Stimulated activated CD4-positive, alpha-beta T cell treated with anti-CD3 and anti-CD28 coated beads, Interleukin-1b, Interleukin-23, amount 100 ng/mL, for 4 hours (primary cell): ENCODE measurements at places on chromosomes 5 and 9.

DNA sequence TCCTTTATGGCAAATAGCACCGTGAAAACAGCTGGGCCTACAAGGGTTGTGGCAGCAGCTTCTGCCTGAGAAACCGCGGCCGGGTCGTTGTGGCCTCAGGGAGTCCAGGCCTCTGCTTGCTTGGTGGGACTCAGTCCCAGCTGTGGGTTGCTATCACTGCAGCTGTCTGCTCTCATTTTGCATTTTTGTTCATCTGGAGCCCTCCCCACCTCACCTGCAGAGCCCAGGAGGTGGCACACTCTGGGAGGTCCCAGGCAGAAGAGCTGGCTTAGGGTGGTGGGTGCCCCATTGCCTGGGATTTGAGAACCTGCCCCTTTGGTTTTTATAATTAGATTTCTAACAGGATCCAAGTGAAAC is 138.4 kb downstream of the GADD45G start:
- DNase-seq, result no peak

GRCh38 chr5:18395126-18396110 is 761.2 kb downstream of the TAF11L14 start:
- no peak for DNase-seq

DNA sequence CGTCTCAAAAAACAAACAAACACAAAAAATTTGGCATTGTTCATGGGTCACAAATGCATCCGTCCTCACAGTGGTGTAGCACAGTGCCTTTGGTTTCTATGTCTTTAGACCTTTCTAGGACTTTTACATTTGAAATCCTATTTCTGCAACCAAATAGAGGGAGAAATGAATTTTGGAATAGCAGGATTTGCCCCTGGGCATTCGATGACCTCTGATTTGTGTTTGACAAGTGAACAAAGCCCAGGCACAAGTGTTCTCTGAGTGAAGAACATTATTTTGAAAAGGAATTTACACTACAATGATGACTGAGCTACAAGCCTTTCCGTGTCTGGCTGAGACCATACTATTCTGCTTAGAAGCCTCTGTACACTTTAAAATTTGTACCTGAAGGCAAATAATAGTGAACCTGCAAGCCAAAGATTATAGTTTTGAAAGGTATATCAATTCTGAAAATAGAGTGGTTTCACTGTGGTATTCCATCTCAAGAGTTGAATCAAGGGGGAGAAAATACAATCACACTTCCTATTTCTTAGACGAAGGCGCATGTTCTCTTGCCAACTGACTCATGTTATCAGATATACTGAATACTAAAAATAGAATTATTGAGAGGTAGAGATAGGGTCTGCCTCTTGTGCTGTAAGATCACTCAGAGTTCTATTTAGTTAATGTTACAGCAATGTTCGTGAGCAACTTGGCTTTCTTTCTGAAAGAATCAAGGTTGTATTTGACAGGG is 297.6 kb downstream of the KDM4C start:
- no peak for DNase-seq

DNA sequence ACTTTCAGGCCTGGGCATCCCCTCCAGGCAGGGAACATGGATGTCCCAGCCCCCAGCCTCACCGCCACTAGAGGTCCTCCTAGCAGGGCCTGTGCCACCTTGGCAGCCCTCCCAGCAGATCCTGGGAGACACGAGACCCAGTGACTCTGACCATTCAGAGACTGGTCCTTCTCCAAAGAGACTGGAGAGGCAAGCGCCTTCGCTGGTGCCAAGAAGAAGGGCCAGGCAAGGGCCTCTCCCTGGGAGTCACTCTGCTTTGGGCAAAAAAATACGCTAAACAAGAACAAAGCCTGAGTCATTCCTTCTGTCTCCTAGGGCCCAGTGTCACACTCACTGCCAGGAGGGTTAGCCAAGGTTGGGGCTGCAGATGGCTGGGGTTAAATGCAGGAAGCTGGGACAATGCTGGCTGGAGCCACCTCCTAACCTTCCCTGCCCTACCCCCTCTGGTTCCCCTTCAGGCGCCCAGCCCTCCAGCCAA is 35.3 kb upstream of the SMIM23 start:
- DNase-seq, result no peak

GRCh38 chr9:123168586-123168985 is 99.8 kb downstream of the STRBP start:
- no peak for DNase-seq

- DNase-seq, result no peak
Observed at GRCh38 chr9:6842584-6842947, 84.8 kb downstream of the KDM4C start.

DNA sequence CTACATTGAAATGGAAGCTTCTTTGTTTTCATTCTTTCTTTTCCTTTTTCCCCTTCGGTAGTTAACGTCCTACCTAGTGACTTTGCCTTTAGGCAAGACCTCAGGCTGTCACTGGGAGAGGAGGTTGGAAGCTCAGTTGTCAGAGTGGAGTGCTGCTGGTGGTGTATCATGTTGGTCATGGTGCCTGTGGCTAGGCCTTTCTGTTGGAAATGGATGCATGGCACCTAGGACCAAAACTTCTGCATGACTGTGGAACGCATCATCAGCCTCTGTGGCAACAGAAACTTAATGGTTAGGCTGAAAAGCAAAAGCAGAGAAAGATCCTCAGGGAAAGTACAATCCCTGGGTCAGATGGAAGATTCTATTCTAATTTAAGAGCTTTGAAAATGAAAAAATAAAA is 57.9 kb downstream of the OSTF1 start:
- no peak for DNase-seq

- no peak for DNase-seq
Observed at GRCh38 chr9:94135222-94135621, 51.0 kb downstream of the PTPDC1 start.

DNA sequence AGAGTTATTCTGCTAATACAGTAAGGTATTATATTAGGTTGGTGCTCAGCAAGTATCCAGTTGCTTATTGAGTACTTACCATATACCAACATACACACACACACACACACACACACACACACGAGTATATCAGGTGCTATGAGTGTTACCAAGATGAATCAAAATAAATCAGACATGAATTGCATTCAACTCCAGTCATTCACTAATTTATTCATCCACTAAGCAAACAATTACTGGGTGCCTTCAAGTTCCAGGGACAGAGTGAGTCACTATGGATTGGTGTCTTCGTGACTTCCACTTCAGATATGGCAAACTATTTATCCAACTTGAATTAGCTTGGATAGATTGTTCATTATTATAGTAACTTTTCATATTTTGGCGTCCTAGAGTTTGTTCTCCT is 140.7 kb upstream of the SLC44A1 start:
- no peak for DNase-seq

DNA sequence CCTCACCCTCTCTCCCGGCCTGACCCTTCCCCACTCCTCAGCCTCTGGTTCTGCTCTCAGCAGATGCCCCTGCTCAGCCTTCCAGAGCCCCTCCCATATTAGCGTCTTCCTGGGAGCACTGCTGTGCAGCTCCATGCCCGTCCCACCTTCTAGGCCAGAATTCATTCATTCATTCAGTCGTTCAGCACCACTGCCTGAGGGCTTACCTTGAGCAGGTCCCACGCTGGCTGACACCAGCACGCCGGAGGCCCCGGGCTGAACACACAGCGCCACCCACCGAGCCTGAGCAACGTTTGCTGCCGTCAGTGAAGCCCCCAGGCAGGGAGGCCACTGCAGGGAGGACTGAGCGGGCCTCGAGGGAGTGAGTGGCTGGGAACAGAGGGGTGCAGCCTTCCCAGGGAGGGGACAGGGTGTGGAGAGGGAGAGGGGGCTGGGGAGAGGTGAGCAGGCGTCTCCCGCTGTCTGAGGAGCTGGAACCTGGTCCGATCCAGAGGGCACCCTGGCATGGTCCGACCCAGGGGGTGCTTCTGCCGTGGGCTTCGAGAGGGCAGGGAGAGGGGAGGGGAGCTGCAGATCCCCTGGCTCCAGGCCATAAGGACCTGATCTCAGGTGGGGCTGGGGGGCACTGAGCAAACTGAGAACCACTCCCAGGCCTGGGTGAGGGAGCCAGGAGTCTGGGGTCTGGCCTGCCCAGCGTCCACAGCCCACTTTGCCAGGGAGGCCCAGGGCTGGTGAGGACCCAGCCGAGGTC is 98.8 kb upstream of the RAPGEF1 start:
- no peak for DNase-seq

GRCh38 chr9:89940625-89941024 is 335.8 kb downstream of the GADD45G start:
- no peak for DNase-seq

DNA sequence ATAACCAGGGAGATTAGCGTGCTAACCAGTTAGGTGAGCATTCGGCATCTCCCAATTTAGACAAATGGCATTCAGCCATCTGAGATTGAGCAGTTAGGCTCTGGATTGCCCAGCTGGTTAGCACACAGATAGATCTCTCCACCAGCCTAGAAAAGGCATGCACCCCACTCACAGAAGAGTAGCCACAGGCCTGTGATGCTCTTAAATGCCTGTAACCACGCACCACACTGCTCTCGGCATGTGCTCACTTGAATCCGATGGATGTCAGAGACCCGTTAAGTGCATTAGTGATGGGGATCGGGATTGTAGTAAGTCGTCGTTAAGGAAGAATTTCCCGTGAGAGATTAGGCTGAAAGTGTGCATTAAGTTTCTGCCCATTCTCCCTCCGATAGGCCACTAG is 23.0 kb downstream of the MARCHF6 start:
- no peak for DNase-seq

DNA sequence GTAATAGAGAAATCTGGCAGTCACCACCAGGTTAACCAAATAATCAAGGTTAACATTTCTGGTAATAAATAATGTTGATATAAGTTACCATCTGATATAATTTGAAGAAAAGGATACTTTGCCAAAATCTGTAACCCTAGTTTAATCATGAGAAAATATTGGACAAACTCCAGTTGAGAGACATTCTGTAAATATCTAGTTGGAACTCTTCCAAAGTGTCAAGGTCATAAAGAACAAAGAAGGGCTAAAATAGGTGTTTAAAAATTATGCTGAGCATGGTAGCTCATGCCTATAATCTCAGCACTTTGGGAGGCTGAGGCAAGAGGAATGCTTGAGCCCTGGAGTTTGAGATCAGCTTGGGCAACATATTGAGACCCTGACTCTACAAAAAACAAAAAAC is 253.3 kb downstream of the MRPS30 start:
- DNase-seq, result no peak

GRCh38 chr5:56048124-56048523 is 53.4 kb upstream of the IL6ST start:
- DNase-seq, result no peak

- DNase-seq, result no peak
Observed at GRCh38 chr5:145922059-145922458, 14.3 kb upstream of the SH3RF2 start.

DNA sequence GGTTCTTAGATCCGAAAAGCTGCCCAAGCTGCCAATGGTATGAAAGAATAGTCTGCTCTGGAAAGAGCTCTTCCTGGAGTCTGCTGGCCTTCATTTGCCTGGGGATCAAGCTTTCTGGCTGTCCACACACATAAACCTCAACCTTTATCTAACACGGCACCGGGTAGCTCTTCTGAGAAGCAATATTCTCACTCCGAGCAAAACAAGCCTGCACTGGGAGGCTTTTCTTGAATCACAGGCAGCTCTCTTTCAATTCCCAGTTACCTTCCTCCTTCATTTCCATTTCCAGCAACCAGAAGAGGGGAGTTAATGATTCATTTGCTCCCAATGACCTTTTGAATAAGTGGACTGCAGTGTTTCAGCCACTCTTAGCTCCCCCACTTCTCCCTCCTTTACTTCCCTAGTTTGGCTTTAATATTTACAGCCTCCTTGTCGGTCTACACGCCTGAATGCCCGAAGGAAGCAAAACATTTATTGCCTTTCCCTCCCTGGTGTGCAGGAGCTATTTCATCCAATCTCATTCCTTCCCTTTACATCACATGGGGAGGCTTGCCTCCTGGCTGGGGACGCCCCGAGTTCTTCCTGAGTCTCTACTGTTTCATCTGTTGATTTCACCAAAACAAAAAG is 187.1 kb downstream of the ARHGEF28 start:
- no peak for DNase-seq

- no peak for DNase-seq
Observed at GRCh38 chr5:142107036-142107735, 1.4 kb upstream of the NDFIP1 start.

- DNase-seq, result no peak
Observed at GRCh38 chr9:32010322-32010721, 374.1 kb upstream of the ACO1 start.

GRCh38 chr5:37739817-37740261 is 100.0 kb downstream of the GDNF start:
- DNase-seq, result no peak

GRCh38 chr9:98356953-98357690 is 101.7 kb upstream of the TBC1D2 start:
- DNase-seq, result no peak

- DNase-seq, result no peak
Observed at GRCh38 chr5:72434781-72435437, 72.3 kb downstream of the ZNF366 start.

GRCh38 chr9:107467416-107467815 is 22.2 kb downstream of the KLF4 start:
- DNase-seq, result no peak

GRCh38 chr5:23396346-23396745 is 111.1 kb upstream of the PRDM9 start:
- no peak for DNase-seq

GRCh38 chr9:26770821-26771220 is 121.8 kb downstream of the CAAP1 start:
- no peak for DNase-seq

GRCh38 chr5:103840600-103840999 is 278.0 kb upstream of the NUDT12 start:
- DNase-seq, result no peak

GRCh38 chr5:112084149-112084548 is 327.2 kb upstream of the NREP start:
- no peak for DNase-seq

DNA sequence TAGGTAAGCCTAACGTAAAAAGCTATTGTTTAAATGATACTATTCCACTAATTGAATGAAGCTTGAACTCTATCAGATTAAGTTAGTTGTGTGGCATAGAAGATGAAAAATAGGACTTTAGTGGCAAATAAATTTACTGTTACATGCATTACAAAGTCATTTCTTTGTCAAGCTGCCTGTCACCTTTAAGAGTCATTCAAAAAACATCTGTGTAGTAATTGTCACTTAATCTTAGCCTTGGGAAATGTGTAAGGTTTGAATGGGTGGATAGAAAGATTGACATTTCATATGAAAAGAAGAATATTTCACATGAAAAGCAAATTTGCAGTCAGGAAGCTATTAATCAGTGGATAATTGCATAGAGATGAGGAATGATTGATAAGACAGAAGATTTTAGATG is 473.5 kb downstream of the DNAH5 start:
- DNase-seq, result no peak

GRCh38 chr5:129125819-129126218 is 31.3 kb downstream of the ISOC1 start:
- DNase-seq, result no peak

DNA sequence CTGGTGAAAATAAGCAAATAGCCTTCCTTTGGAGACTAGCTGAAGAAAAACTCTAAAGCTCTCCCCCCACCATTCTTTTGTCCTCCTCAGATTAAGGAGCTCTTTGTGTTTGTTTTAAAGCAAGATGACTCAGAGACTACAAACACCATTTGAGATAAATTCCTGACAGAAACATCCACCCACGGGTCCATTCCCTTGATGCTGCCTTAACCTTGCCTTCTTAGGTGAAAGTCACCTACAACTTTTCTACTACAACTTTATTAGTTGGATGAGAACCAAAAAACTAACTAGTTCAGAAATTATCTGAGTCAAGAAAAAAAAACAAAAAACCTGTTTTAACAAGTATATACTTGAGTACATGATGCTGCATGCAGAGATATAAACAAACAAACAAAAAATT is 831.1 kb downstream of the NR2F1-AS1 start:
- no peak for DNase-seq

- no peak for DNase-seq
Observed at GRCh38 chr5:1131191-1131621, 19.3 kb upstream of the SLC12A7 start.

GRCh38 chr9:33471361-33471760 is 2.4 kb downstream of the NOL6 start:
- no peak for DNase-seq
